Progenitor cell of endocrine pancreas (in vitro differentiated cells): ENCODE measurements at places on chromosomes 3 and 15.

DNA sequence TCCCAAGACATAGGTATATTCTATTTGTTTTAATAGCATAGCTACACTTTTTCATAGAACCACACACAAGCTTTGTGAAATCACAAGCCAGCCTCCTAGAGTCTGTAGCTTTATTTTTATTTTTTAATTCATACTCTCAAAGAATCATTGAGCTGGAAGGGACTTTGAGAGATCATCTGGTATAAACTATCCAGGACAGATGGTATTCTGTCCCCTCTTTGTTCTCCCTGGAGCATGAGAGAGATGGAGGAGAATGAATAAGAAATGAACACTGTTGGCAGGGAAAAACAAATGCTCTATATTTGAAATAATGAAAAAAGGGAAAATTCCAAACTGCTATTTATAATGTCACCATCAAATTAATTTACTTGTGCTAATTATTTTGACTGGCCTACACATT lies 338.7 kb upstream of the IL12A start:
- peaks cover 3% of the 10 kb centered on the region for H3K27me3 ChIP-seq
- no peaks in the 10 kb centered on the region for H3K36me3 ChIP-seq
- H3K4me1 ChIP-seq, result no peaks in the 10 kb centered on the region
- no peak overlapping the region for H3K27ac ChIP-seq
- no peak for DNase-seq

DNA sequence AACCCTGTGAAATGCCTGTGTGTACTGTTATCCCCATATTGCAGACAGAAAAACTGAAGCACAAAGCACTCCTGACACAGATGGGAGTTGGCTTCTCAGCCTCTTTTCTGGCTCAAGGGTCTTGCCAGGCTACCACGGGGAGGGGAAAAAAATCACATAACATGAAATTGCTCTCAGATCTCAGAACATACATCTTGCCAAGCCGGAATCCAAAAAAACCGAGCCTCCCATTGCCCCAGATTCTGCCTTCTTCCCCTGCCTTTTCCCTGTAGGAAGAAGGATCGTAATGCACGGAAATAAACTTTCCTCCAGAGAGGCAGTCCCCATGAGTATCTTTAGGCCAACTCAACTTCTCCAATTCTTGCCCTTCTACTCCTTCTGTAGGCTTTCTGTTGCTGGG lies 16.6 kb upstream of the MRPS22 start:
- H3K4me1 ChIP-seq, result no peaks in the 10 kb centered on the region
- no peak for DNase-seq
- no peak overlapping the region for H3K4me3 ChIP-seq
- no peak overlapping the region for H3K27ac ChIP-seq

GRCh38 chr3:171564748-171565480 lies 104.7 kb upstream of the TNIK start:
- H3K36me3 ChIP-seq, result no peaks in the 10 kb centered on the region
- H3K27ac ChIP-seq, result no peak overlapping the region
- H3K4me1 ChIP-seq, result peaks cover 4% of the 10 kb centered on the region
- H3K4me3 ChIP-seq, result no peak overlapping the region

- peaks cover 15% of the 10 kb centered on the region for H3K27me3 ChIP-seq
- peak overlapping the region; percentile 96 for H3K27ac ChIP-seq
- peaks cover 27% of the 10 kb centered on the region for H3K4me1 ChIP-seq
- DNase-seq, result no peak
- no peaks in the 10 kb centered on the region for H3K36me3 ChIP-seq
- H3K4me3 ChIP-seq, result peak overlapping the region; percentile 92
Observed at GRCh38 chr3:14401692-14402303, 608 bp upstream of the SLC6A6 start.

DNA sequence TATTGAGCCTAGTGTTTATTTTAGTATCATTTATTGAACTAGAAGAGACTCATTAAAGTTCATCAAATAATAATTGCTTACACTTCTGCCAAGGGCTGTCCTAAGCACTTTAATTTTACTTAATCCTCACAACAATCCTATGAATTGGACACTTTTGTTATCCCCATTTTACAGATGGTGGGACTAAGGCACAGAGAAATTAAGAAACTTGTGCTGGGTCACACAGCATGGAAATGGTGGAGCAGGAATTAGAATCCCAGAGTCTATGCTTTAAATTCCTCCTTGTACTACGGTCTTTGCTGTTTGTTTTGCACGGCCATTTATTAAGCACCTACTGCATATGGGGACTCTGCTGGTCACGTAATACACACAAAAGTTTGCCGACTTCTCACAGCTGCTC lies 7.9 kb downstream of the ATP2B2 start:
- DNase-seq, result no peak
- no peaks in the 10 kb centered on the region for H3K4me1 ChIP-seq
- H3K4me3 ChIP-seq, result no peak overlapping the region
- H3K27ac ChIP-seq, result no peak overlapping the region
- peaks cover 2% of the 10 kb centered on the region for H3K27me3 ChIP-seq

GRCh38 chr15:40277471-40277870 lies 5.4 kb downstream of the ANKRD63 start:
- H3K36me3 ChIP-seq, result peaks cover 3% of the 10 kb centered on the region
- no peak for DNase-seq
- peaks cover 12% of the 10 kb centered on the region for H3K4me1 ChIP-seq
- H3K27ac ChIP-seq, result no peak overlapping the region
- H3K4me3 ChIP-seq, result no peak overlapping the region

DNA sequence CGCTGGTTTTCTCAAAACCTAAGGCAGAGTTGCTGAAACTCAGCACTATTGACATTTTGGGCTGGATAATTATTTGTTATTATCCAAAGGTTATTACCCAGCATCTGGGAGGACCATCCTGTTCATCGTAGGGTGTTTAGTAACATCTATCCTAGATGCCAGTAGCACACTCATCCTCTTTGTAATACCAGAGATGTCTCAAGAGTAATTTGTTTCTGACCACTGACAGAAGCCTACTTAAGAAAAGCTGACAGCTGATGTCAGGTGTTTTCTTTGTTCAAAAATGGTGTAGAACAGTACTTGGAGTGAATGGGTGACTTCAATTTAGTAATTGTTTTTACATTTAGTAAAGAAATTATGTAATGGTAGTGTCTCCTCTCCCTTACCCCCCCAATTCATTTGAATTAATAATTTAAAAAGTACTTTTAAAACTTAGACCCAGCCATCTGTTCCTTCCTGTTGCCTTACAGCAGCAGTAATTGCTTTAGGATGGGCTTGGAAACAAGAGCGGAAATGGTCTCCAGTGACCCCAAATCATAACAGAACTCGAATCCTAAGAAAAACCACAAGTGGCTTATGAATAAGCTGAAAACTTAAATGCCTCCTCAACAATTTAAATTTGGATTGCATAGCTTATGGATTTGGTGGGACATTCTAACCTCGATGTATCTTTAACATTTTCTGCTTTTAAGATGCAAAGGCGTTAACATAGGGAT lies 105.4 kb downstream of the PTPRG start:
- no peak for DNase-seq
- no peaks in the 10 kb centered on the region for H3K27me3 ChIP-seq
- H3K36me3 ChIP-seq, result peaks cover 10% of the 10 kb centered on the region
- no peak overlapping the region for H3K27ac ChIP-seq

- peaks cover 32% of the 10 kb centered on the region for H3K27me3 ChIP-seq
- H3K4me1 ChIP-seq, result peaks cover 2% of the 10 kb centered on the region
- no peak overlapping the region for H3K4me3 ChIP-seq
Observed at GRCh38 chr15:74170875-74171578, 2.5 kb upstream of the ISLR start.

GRCh38 chr3:172007065-172007370 lies 32.4 kb upstream of the FNDC3B start:
- H3K27ac ChIP-seq, result no peak overlapping the region
- H3K27me3 ChIP-seq, result no peaks in the 10 kb centered on the region
- no peaks in the 10 kb centered on the region for H3K36me3 ChIP-seq
- DNase-seq, result no peak

- no peaks in the 10 kb centered on the region for H3K36me3 ChIP-seq
- H3K4me1 ChIP-seq, result no peaks in the 10 kb centered on the region
- DNase-seq, result no peak
Observed at GRCh38 chr15:59307165-59307537, 65.5 kb downstream of the MYO1E start.

- no peaks in the 10 kb centered on the region for H3K36me3 ChIP-seq
- no peak overlapping the region for H3K27ac ChIP-seq
- no peak for DNase-seq
- H3K4me1 ChIP-seq, result peaks cover 2% of the 10 kb centered on the region
- no peak overlapping the region for H3K4me3 ChIP-seq
Observed at GRCh38 chr3:9214185-9214584, 35.3 kb downstream of the SRGAP3 start.

GRCh38 chr15:70406617-70407335 lies 309.1 kb upstream of the TLE3 start:
- peak overlapping the region; percentile 21 for H3K27ac ChIP-seq
- peaks cover 15% of the 10 kb centered on the region for H3K4me1 ChIP-seq

- H3K27me3 ChIP-seq, result no peaks in the 10 kb centered on the region
- H3K4me3 ChIP-seq, result no peak overlapping the region
- no peak for DNase-seq
Observed at GRCh38 chr3:158430968-158431367, 140.0 kb upstream of the MLF1 start.

- H3K4me3 ChIP-seq, result no peak overlapping the region
- H3K4me1 ChIP-seq, result peaks cover 32% of the 10 kb centered on the region
- DNase-seq, result no peak
- no peaks in the 10 kb centered on the region for H3K27me3 ChIP-seq
- H3K27ac ChIP-seq, result no peak overlapping the region
Observed at GRCh38 chr3:126854666-126855065, 128.2 kb upstream of the PLXNA1 start.

GRCh38 chr15:49644364-49644794 lies 23.5 kb downstream of the DTWD1 start:
- no peak overlapping the region for H3K4me3 ChIP-seq
- DNase-seq, result no peak
- H3K27me3 ChIP-seq, result no peaks in the 10 kb centered on the region
- H3K36me3 ChIP-seq, result peaks cover 4% of the 10 kb centered on the region
- no peak overlapping the region for H3K27ac ChIP-seq

DNA sequence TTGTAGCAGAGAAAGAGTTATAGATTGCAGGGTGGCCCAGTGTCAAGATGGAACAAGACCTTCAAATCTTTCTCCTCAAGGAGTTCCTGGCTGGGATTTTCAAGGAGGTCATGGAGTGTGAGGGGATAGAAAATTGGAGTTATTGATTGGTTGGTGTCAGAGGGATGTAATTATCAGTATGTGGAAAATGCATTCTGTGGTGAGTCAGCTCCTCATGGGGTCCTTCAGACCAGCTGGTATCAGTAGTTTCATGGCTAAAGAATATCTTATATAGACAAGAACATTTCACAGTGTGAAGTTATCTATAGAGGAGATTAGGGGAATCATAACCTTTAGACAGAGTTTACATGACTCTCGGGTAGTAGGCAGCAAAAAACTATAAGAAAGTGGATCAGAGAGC lies 1114.0 kb upstream of the GBE1 start:
- H3K27ac ChIP-seq, result no peak overlapping the region
- no peak for DNase-seq
- H3K4me1 ChIP-seq, result no peaks in the 10 kb centered on the region
- no peaks in the 10 kb centered on the region for H3K36me3 ChIP-seq
- H3K27me3 ChIP-seq, result no peaks in the 10 kb centered on the region

- no peaks in the 10 kb centered on the region for H3K36me3 ChIP-seq
- H3K27ac ChIP-seq, result no peak overlapping the region
- no peak overlapping the region for H3K4me3 ChIP-seq
- DNase-seq, result no peak
Observed at GRCh38 chr3:13200465-13200864, 127.2 kb upstream of the IQSEC1 start.

DNA sequence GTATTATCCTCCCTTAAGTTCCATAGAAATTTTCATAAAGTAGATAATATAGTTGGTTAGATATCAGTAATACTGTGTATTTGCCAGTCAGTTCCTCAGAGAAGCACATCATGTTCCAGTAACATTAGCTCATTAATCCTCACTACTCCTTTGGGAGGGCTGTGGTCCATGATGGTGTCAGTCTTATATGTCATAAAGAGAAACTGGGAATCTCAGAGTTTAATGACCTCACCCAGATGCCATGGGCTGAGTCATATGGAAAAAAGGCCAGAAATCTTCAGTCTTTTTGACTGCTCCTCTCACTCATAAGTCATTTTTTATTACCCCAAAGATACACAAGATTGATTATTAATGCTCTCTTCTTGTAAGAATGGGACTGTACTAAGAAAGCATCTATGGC lies 188.6 kb downstream of the CHL1 start:
- no peak overlapping the region for H3K4me3 ChIP-seq
- DNase-seq, result no peak
- no peak overlapping the region for H3K27ac ChIP-seq
- H3K27me3 ChIP-seq, result no peaks in the 10 kb centered on the region

- DNase-seq, result no peak
- H3K4me1 ChIP-seq, result peaks cover 8% of the 10 kb centered on the region
- peak overlapping the region; percentile 90 for H3K27ac ChIP-seq
- no peaks in the 10 kb centered on the region for H3K27me3 ChIP-seq
- H3K4me3 ChIP-seq, result peak overlapping the region; percentile 68
Observed at GRCh38 chr15:40469776-40470390, 901 bp upstream of the CHST14 start.

GRCh38 chr3:172559020-172559419 lies 35.8 kb upstream of the TNFSF10 start:
- H3K36me3 ChIP-seq, result no peaks in the 10 kb centered on the region
- H3K27ac ChIP-seq, result no peak overlapping the region
- H3K4me3 ChIP-seq, result no peak overlapping the region
- DNase-seq, result no peak

GRCh38 chr15:73865904-73866303 lies 7.5 kb upstream of the TBC1D21 start:
- no peak overlapping the region for H3K27ac ChIP-seq
- H3K27me3 ChIP-seq, result peaks cover 43% of the 10 kb centered on the region
- no peak overlapping the region for H3K4me3 ChIP-seq

- H3K27me3 ChIP-seq, result no peaks in the 10 kb centered on the region
- peaks cover 1% of the 10 kb centered on the region for H3K36me3 ChIP-seq
- DNase-seq, result no peak
- peaks cover 2% of the 10 kb centered on the region for H3K4me1 ChIP-seq
- no peak overlapping the region for H3K27ac ChIP-seq
- no peak overlapping the region for H3K4me3 ChIP-seq
Observed at GRCh38 chr3:39657775-39658174, 151.6 kb upstream of the MYRIP start.

DNA sequence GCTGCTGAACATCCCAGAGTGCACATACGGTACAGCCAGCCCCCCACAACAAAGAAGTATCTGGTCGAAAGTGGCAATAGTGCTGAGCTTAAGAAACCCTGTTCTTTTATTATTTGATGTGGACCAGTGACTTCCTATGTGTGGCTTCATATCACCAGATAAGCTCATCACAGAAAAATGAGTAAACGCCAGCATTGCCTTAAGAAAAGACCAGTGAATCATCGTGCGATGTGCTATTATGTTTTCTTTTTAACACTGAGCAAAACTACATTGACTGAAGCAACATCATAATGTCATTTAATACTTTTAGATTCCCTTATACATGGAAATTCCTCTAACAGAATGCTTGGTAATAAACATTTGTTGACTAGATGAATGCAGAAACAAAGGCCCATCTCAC lies 45.2 kb upstream of the ARRDC4 start:
- H3K4me1 ChIP-seq, result no peaks in the 10 kb centered on the region
- no peak overlapping the region for H3K27ac ChIP-seq
- no peak for DNase-seq
- H3K36me3 ChIP-seq, result no peaks in the 10 kb centered on the region
